ENCODE measurements at places on chromosomes 12 and 14.

DNA sequence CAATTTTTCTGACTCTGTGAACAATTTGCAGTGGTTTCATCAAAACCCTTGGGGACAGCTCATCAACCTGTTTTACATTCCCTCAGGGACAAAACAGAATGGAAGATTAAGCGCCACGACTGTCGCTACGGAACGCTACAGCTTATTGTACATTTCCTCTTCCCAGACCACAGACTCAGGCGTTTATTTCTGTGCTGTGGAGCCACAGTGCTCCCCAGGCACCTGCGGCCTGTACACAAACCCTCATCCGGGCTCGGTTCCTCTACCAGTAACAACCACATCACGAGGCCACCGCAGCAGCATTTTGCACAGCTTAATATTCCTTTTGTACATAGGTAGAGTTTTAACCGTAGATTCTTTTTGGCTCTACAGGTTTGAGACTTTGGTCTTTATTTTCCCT lies 397.4 kb upstream of the OR4E1 start:
- DNase-seq: no peak

DNA sequence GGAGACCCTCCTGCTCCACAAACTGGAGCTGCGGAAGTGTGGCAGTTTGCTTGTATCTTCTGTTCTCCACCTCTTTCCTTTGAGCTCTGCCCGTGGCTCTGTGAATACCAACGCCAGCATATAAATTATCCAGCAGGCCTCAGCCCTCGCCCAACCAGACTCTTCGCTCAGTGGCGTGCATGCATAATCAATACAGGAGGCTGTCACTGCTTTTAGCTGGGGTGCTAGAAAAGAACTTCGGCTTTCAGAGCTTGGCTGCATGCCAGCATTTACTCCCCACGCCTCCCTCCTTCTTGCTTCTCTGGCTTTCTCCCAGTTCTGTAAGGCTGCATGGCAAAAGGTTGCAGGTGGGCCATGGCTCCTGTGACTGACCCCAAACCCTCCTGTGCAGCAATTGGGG lies 26.9 kb downstream of the NRXN3 start:
- no peak for DNase-seq

DNA sequence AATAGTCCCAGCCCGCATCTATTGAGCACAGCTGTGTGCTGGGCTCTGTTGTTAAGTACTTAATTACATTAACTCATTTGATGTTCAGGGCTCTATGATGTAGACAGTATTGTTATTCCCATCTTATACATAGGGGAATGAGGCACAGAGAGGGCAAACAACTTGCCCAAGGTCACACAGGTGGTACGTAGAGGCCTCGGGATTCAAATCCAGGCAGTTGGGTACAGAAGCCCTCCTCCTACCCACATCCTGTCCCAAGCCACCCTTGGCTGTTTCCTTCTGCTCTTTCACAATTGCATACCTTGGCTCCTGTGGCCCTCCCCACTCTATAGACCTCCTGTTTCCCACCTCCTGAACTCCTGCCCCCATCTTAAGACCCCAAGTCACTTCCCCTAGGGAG lies 10.0 kb upstream of the GPR68 start:
- no peak for DNase-seq

DNA sequence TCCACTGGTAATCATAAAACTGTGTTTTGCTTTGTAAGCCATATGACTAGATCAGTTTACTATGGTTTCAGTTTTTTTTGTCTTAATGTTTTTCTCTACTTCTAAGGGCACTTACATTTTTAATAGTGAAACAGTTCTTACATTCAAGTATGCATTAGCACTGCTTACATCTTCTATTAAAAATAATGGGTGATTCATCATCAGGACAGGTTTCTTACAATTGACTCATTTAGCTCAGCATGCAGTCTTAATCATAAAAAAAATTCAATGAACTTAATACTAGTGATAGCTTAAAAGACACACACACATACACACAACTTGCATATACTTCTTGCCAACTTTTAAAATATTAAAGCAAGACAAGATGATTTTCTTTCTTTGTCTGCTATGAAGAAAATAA lies 845.7 kb upstream of the USP15 start:
- DNase-seq: no peak

DNA sequence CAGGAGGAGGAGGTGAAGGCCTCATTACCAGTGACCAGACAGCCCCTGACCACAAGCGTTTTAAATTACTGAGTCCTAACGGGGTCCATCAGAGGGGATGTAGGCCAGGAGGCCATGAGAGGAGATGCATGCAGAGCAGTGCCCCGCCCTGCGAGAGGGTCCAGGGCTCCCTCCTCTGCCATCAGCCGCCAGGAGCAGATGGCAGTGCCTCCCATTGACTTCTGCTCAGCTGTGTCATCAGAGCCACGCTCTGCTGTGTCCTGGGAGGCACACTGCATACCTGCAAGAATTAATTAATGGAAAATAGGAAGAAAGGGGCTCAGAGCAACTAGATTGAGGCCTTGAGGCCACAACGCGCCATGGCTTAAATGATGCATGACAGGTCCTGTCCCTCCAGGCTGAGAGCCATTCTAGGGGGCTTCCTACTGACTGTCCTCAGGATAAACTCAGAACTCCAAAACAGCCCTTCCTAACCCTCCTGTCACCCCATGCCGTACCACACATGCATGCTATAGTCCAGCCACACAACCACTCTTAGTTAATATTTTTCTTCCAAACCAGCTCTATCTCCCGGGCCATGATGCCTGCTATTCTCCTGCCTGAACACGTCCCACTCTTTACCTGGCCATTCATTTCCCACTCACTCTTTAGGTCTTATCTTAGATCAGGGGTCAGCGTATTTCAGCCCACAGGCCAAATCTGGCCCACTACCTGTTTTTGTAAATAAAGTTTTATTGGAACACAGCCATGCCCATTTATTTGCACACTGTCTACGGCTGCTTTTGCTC lies 235.8 kb downstream of the KSR2 start:
- no peak for DNase-seq

GRCh38 chr12:42145197-42145549 lies 499 bp upstream of the GXYLT1 start:
- no peak for DNase-seq

DNA sequence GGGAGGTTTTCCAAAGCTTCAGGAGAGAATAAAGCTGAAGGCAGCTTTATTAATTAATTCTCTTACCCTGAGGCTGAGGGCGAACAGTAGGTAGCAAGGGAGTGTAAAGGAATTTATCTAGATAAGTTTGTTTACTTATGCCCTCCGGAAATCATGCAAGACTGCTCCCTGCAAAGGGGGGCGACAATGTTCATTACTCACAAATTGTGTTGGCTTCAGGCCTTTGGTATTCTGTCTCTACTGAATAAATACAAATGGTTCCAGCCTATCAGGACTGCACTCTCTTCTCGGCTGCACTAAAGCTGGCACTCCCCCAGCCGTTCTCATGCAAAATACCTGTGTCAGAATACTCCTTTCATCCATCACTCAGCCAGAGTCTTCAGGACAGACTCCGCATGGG lies 120.8 kb downstream of the PPHLN1 start:
- DNase-seq: no peak

- no peak for DNase-seq
Measured at GRCh38 chr12:10001171-10001776, 2.4 kb upstream of the CLEC1B start.

DNA sequence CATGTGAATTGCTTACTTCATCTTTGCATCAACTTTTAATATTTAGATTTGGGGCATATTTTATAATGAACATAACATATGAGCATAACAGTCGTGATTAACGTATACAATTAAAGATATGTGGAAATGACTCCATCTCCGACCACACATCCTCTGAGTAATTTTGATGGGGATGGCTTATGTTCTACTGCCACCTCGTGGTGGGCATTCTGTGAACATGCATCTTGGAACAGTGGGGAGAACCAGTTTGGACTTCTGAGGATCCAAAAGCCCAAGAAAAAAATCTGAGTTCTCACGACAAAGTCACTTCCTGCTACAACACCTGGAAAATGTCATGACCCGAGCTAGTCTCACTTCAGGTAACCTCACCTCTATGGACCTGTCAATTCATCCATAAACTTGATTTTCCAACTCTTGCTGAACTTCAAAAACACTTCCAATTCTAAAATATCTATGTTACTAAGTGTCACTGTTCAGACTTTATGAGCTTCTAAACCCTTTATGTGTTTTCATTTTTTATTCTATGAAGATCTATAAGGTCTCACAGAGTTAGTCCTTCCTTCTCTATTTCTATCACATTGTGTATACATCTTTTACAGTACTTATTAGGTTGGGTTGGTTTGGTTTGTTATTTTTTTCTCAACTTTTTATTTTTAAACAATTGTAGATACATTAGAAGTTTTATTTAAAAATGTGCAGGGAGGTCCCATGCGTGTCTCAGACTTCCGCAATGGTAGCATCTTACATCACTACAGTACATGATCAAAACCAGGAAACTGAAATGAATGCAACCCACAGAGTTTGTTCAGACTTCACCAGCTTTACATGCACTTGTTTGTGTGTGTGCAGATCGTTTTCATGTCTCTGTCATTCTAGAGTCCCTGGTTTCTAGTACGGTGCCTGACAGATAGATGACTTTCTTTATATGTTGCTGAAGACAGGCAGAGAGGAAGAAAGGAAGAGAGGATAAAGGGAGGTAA lies 38.2 kb upstream of the STAB2 start:
- DNase-seq: peak; percentile 36

DNA sequence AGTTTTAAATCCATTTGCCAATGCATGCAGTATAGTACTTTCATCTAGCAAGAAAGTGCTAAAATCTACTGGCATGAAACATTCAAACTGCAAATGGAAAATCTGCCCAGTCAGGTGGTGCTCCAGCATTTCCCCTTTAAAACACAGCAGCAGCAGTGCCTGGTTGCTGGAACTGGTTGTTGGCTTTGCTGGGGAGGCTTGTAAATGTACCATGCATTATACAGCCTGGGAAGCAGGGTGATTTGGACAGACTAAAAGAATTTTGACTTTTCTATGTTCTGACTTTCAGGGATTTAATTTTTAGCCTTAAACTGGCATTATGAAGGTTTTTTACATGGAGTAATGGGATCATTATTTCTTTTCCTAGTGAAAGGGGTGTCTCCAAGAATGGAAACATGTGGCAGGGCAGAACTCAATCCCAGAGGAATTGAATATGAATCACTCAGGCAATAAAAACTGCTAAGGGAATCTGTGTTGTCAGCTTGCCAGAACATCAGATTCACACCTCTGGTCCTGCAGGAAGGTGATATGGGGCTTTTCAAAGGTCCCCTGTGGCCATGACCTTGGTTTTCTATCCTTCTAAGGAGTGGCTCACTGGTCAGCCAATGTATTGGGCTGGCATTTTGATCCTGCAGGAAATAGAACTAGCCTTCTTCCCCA lies 9.0 kb upstream of the PAX9 start:
- no peak for DNase-seq

DNA sequence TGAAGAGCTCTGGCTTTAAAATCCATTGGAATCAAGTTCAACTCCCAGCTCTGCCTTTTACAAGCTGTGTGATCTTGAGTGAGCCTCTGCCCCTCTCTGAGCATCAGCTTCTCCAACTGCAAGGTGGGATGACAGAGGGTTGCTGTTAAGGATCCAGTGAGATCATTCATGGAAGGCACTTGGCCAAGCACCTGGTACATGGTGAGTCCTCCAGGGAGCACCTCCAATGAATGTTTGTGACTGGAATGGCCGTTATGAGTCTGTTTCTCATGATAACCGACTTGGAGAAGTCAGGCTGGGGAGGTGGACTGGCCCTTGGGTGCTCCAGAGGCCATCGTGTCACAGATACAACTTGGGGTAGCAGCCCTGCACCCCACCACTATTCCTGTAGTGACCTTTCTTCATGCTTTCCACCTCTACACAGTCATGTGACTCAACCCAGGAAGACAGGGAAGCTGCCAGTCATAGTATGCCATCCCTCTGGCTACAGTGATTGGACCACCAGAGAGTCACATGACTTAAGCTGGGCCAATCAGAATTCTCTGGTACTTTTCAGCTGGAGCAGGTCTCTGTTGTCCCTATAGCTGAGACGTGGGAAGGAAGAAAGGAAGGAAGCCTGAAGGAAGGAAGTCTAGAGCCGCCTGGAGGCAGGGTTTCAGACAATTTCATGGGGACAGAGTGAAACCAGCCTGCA lies 146.5 kb upstream of the MYL2 start:
- DNase-seq: no peak

DNA sequence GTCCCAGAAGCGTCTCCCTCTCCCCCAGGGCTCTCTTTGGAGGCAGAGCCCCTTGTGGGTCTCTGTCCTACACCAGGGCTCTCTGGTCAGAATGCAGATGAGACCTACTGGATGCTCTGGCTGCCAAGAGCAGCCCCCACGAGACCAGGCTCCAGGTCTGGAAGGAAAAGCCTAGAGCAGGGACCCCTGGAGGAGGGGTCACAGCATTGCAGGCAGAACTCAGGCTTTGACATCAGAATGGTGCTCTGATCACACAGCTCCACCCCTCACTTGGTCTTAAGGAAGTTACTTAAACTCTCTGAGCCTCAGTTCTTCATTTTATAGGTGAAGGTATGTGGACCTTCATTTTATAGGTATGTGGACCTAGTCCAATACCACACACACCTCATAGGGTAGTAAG lies 83.1 kb downstream of the ARL6IP4 start:
- no peak for DNase-seq

DNA sequence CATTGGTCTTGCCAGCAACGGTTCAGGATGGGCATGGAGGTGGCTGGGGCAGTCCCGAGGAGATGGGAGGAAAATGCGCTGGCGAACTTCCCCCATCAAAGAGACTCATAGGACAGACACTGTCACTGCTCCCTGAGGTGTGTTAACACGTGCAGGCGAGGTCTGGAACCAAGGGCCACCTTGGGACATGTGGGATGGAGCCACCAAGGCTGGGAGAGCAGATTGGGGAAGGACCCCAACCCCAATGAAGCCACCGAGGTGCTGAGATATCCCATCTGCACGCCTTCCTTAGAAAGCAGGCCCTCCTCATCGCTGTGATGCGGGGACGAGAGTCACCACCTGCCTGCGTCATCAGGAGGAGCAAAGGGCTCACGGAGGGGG lies 16.9 kb upstream of the BEGAIN start:
- DNase-seq: no peak

GRCh38 chr12:41709463-41710285 lies 435.0 kb downstream of the GXYLT1 start:
- no peak for DNase-seq

- no peak for DNase-seq
Measured at GRCh38 chr12:94789510-94790225, 139.3 kb upstream of the TMCC3 start.

DNA sequence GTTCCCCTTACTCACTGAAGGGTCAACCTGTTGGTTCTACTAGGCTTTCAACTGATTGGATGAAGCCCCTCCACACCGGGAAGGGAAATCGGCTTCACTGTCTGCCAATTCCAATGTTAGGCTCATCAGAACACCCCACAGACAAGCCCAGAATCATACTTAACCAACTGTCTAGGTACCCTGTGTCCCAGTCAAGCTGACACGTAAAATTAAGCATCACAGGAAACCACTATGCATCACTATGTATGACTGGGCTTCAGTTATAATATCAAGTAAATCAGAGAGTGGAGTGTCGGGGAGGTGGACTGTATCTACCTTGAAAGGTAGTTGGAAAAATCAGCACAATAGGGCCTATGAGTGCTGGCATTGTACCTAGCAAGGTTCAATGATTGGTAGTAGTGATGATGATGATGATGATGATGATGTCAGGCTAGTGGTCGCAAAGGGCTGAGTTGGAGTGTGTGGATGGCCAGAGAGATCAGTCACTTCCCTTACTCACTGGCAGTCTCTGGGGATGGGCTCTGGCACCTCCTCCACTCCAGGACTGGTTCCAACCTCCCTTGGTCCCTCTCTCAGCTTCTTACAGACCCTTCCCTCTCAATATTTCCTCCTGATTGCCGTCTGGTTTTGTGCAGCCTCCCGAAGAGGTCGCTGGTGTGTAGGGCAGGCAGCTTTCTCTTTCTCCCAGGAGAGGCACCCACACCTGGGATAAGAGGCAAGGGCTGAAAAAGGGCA lies 3.3 kb upstream of the ATG101 start:
- no peak for DNase-seq

GRCh38 chr12:132026061-132026795 lies 76.5 kb downstream of the EP400 start:
- no peak for DNase-seq

Data from AG04450 (cell line).